ENCODE measurements at places on chromosomes 4 and X. TPM values are rescaled to one million over a fixed set of nuclear protein-coding genes. Genes with fewer than 3 reads are reported as not detected.

- H3K36me3 ChIP-seq = no peaks in the 10 kb centered on the region
- DNase-seq = peak; percentile 23
- H3K27ac ChIP-seq = no peak overlapping the region
- H3K4me3 ChIP-seq = no peak overlapping the region
Observed at GRCh38 chr4:5824635-5825034, 68.3 kb downstream of the CRMP1 start.

DNA sequence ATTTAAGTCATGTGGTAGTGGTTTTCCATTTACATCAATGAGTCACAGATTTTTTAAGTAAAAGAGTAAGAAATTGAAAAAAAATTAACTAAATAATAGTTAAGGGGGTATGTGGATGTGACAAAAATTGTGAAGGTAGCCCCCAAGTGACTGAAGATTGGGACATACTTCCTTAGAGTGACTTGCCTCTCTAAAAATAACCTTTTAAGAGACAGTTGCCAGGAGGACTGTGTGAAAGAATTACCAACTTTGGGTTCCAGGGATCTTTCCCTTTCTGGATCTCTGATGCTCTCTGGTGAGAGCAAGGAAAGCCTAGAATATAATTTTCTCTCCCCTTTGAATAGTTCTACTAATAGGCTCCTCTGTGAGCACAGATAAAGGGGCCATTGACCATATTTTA, 42.7 kb downstream of the NHSL2 start:
- no peaks in the 10 kb centered on the region for H3K4me1 ChIP-seq
- no peak for DNase-seq
- H3K4me3 ChIP-seq = no peak overlapping the region
- no peak overlapping the region for H3K27ac ChIP-seq
- no peaks in the 10 kb centered on the region for H3K36me3 ChIP-seq
- H3K27me3 ChIP-seq = no peaks in the 10 kb centered on the region

DNA sequence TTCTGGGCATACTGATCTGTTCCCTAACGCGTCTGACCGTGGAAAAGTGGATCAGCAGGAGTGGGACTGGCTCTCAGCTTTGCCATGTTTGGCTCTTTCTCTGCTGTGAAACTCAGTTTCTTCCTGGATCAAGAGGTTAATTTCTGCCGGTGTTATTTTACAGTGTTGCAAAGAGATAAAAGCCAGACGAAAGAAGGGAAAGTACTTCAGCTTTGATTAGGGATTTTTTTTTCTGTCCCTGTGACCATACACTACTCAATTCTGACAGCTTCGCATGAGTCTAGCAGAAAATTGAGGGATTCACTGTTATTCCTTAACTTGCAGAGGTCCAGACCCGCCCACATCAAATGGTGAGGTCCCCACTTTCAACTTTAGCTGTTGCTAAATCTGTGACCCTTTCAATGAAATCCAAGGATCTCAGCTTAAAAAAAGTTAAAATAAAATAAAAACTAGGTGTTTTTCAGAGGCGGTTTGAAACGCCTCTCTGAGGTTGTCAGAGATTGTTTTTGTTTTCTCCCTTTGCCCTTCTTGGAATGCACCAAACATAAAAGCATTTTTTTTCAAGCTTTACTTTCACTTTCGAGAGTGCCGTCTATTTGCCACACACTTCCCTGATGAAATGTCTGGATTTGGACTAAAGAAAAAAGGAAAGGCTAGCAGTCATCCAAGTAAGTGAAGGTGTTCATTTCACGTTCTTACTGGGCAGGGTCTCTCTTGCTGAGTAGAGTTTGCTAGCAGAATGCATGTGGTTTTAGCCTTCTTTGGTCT, at the start of gene TLR3:
Gene TLR3, plus strand, starts transcription at position 576 of the 768 bp plus-strand sequence. CDS start 7,464 bp downstream, outside the sequence.
- H3K4me1 ChIP-seq = no peaks in the 10 kb centered on the region
- no peaks in the 10 kb centered on the region for H3K27me3 ChIP-seq
- peak within 1 kb of the TSS; percentile 53 for H3K4me3 ChIP-seq
- DNase-seq = no peak
- H3K27ac ChIP-seq = no peak within 1 kb of the TSS

GRCh38 chr4:168183717-168184571, 91.6 kb downstream of the ANXA10 start:
- no peaks in the 10 kb centered on the region for H3K27me3 ChIP-seq
- H3K4me1 ChIP-seq = no peaks in the 10 kb centered on the region
- DNase-seq = peak; percentile 43
- no peak overlapping the region for H3K4me3 ChIP-seq
- peak overlapping the region; percentile 52 for H3K27ac ChIP-seq
- no peaks in the 10 kb centered on the region for H3K36me3 ChIP-seq

DNA sequence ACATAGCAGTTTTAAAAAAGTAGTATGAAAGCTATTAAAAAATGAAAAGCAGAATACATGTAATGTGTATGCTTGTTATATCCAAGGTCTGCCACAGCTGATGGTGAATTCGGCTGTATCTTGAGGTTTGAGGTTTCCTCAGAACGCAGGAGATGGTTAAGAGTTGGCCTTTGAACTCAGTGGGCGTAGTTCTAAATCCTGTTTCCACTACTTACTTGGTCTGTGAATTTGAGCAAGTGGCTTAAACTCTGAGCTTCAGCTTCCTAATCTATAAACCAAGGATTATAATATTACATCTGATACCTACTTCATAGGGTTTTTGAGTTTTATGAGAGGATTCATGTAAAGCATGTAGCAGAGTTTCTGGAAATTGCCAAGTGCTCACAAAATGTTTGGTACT, 125.2 kb downstream of the STIM2 start:
- H3K4me3 ChIP-seq = no peak overlapping the region
- no peak overlapping the region for H3K27ac ChIP-seq
- H3K36me3 ChIP-seq = no peaks in the 10 kb centered on the region
- no peak for DNase-seq
- H3K27me3 ChIP-seq = no peaks in the 10 kb centered on the region

- H3K36me3 ChIP-seq = no peaks in the 10 kb centered on the region
- no peaks in the 10 kb centered on the region for H3K4me1 ChIP-seq
- DNase-seq = peak; percentile 54
- no peak overlapping the region for H3K27ac ChIP-seq
- no peaks in the 10 kb centered on the region for H3K27me3 ChIP-seq
- H3K4me3 ChIP-seq = no peak overlapping the region
Observed at GRCh38 chr4:27463816-27464215, 603.2 kb downstream of the STIM2 start.

GRCh38 chrX:151899622-151900021, 13.1 kb upstream of the MAGEA4 start:
- H3K4me3 ChIP-seq = no peak overlapping the region
- no peak overlapping the region for H3K27ac ChIP-seq
- no peaks in the 10 kb centered on the region for H3K4me1 ChIP-seq

GRCh38 chr4:149718500-149718899, 97.1 kb downstream of the IQCM start:
- H3K4me1 ChIP-seq = no peaks in the 10 kb centered on the region
- H3K4me3 ChIP-seq = no peak overlapping the region
- no peak overlapping the region for H3K27ac ChIP-seq
- DNase-seq = no peak

GRCh38 chr4:55393461-55394320, 2.1 kb upstream of the TMEM165 start:
- DNase-seq = no peak
- H3K27ac ChIP-seq = no peak overlapping the region
- no peaks in the 10 kb centered on the region for H3K27me3 ChIP-seq

CCNG2 gene
- 34.1 TPM for total RNA-seq

DNA sequence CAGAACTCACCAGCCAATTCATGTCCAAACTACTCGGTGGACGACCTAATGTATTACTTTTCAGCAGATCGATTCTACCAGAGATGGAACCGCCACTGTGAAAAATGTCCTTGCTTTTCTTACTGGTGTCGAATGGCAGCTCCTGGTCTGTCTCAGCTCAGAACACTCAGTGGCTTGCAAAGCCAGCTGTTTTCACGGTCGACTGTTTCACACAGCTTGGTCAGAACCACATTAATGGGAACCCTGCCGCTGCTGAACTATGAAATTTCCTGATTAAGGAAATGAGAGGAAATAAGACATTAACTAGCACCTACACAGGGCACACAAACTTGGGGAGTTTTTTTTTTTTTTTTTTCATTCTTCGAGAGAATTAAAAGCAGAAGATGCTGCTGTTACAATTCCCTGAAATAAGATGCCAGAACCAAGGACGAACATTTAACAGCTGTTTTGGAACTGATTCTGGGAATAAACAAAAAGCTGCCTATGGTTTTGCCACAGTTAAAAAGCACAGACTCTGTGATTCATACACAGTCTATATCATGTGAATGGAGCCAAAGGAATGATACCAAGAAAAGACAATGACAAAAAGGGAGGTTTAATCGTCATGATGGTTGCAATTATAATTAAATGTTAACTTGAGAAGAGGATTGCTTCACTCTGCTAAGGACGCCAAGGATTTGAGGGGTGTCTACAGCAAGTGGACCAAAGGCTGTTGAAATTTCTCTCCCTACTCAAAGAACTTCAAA, 31.3 kb downstream of the SUPT20HL2 start:
- DNase-seq = no peak
- no peak overlapping the region for H3K27ac ChIP-seq
- no peaks in the 10 kb centered on the region for H3K27me3 ChIP-seq
- H3K4me1 ChIP-seq = no peaks in the 10 kb centered on the region

DNA sequence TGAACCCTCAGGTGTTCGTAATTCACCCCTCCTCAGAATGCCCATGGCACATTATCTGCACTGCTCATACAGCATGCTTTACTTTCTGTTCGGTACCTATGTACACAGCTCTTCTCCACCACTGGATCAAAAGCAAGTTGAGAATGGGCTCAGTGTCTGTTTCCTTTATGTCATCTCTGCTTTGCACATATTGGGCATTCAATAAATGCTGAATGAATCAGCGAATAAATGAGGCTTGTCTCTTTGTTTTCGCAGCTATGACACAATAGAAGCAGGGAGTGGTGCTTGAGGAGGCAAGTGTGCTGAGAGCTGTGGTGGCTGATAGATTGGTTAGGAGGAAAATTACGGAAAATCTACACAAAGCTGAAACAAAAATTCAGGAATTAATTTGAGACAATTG, 109.1 kb upstream of the VMA21 start:
- no peaks in the 10 kb centered on the region for H3K36me3 ChIP-seq
- no peak for DNase-seq
- no peaks in the 10 kb centered on the region for H3K27me3 ChIP-seq

GRCh38 chr4:148333265-148333664, 108.9 kb downstream of the NR3C2 start:
- H3K36me3 ChIP-seq = no peaks in the 10 kb centered on the region
- H3K27ac ChIP-seq = no peak overlapping the region
- H3K4me1 ChIP-seq = no peaks in the 10 kb centered on the region
- no peaks in the 10 kb centered on the region for H3K27me3 ChIP-seq

DNA sequence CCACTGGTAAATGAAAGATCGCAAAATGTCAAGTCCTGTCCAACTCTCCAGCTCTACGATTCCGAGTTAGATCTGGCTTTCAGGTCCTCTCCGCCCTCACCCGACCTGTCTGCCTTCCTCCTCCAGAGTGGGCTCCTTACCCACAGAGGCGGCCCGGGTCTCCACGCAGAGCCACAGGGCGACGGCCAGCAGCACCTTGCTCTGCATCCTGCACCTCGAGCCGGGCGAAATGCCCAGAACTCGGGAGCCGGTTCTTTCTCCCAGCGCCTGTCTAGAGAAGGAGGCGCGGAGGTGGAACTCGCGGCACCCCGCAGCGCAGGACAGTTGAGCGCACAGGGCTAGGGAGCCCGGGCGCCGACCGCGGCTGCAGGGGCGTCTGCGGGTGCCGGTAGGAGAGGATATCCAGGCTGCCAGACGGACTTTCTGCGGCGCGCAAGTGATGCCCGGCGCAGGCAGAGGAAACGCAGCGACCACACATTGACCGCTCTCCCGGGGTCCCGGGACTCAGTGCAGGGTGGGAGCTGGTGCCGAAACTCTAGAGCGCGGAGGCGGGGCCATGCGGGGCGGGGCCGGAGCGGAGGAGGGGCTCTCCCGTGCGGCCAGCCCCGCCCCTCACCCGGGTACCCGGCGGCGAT, at the start of gene KDR:
Gene KDR, minus strand, starts transcription at position 509 of the 635 bp plus-strand sequence. Its CDS starts 302 bp downstream, at position 207.
- no peak within 1 kb of the TSS for H3K27ac ChIP-seq
- no peaks in the 10 kb centered on the region for H3K36me3 ChIP-seq
- H3K4me3 ChIP-seq = no peak within 1 kb of the TSS
- H3K27me3 ChIP-seq = no peaks in the 10 kb centered on the region

SLC25A53 gene
- 3.4 TPM for total RNA-seq

DNA sequence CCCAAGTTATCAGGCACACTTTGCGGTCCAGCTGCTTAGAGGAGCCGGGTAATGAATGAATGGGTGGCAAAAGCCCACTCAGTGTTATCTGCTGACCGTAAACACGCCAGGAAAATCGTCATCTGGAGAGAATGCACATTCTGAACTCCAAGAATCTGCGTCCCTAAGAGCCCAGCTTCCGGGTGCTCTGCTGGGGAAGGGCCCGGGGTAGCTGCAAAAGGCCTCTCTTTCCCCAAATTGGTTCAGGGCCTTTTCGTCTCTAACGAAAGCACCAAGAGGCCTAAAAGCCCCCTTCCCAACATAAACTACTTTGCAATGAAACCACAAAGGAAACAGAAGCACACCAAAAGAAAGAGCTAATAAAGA, 1.6 kb upstream of the SFRP2 start:
- no peak for DNase-seq
- H3K4me1 ChIP-seq = no peaks in the 10 kb centered on the region
- peaks cover 7% of the 10 kb centered on the region for H3K27me3 ChIP-seq
- no peak overlapping the region for H3K4me3 ChIP-seq

DNA sequence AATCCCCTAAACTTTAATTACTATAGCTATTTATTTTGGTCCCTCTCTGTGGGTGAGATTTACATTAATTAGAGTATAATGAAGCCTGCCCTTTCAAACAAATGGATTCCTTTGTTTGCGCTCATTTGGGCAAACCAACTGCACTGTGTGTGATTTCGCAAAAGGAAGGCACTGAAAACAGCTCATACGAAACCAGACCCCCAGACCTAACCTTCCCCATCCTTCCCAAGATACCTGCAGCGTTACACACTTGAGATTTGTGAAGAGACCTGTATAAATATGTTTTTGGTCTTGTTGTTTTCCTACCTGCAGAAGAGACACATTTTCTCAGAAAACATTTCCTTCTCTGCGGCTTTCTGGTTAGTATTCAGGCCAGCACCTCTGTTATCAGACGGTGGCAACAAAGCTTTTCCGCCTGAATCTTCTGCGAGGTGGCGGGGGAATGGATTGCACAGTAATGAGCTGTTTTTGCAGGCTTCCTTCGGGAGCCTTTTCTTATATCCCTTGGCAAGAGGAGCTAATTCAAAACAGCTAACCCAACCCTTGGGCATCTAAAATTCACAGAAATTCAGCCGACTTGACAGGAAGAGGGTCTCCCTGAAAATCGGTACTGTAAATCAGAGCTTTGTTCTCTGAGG, 47.6 kb downstream of the CBLL2 start:
- H3K4me1 ChIP-seq = no peaks in the 10 kb centered on the region
- H3K4me3 ChIP-seq = no peak overlapping the region

DNA sequence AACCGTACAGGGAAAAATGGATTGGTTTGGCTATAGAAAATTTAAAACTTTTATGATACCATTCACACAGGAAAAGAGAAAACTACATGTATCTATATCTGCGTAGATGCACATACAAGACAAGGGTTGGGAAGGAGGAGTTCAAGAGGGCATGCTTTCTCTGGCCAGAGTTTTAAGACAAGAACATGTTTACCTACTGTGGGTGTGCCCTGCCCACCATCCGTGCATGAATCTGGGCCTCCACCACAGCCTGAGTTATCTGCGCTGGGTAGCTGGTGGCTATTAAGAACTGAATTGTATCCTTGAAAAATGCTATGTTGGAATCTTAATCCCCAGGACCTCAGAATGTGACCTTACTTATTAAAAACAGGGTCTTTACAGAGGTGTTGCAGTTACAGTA, 151.6 kb downstream of the AASDH start:
- no peak overlapping the region for H3K27ac ChIP-seq
- no peaks in the 10 kb centered on the region for H3K4me1 ChIP-seq
- no peaks in the 10 kb centered on the region for H3K36me3 ChIP-seq
- no peak for DNase-seq
- no peaks in the 10 kb centered on the region for H3K27me3 ChIP-seq
